Germinal center (tissue), 1 donor: ENCODE measurements at places on chromosomes 1 and 21.
A peak's percentile ranks its signal among the peaks of the same experiment; 100 is the strongest.

DNA sequence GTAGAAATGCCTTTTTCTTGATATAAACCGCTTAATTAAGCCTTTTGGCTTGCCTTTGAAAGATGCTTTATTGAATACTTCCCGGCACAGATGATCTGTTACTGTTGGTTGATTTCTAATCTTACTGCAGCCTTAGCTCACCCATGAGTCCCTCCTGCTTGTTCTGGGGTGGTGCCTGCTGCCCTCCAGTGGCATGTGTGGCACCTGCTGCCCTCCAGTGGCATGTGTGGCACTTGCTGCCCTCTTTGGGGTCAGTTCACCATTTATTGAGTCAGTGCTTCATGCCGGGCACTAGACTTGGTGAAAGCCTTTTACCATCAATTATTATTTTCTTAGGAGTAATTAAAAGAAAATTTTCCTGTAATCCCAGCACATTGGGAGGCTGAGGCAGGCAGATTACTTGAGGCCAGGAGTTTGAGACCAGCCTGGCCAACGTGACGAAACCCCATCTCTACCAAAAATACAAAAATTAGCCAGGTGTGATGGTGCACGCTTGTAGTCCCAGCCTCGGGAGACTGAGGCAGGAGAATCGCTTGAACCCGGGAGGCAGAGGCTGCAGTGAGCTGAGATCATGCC lies 54.3 kb downstream of the ADARB1 start:
- DNase-seq, result peak; percentile 70

GRCh38 chr1:93506126-93506525 lies 58.2 kb downstream of the FNBP1L start:
- DNase-seq, result no peak

GRCh38 chr1:181737056-181737455 lies 253.7 kb downstream of the CACNA1E start:
- DNase-seq, result no peak

DNA sequence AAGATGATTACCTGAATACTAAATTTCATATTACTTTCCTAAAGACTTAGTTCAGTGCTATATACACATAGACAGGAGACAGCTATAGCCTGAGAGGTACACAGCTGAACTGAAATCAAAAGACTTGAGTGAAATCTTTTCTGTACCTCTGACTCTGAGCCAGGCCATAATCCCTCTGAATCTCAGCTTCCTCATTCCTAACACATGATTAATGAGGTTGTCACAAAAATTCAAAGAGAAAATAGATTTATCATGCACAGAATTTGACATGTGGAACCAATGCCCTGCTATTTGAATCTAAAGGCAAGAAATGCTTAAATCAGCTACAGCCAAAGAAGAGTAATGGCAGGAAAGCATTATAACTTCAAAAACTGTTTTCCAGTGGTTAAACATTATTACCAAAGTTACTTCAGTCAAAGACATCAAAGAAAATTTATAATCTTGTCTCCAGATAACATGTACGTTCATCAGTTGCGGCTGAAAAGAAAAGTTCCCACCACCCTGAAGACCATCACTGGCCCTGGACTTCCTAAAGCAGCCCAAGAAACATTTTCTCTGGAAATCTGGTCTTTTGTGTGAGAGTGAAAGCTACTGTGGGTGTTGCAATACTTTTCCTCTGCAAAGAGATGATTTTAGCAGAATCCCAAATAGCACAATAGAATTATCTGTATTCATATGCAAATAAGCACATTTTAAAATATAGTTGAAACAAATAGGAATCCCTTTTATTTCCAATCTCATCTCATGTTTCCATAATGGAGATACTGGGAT lies 13.8 kb upstream of the ATP1A1 start:
- no peak for DNase-seq

DNA sequence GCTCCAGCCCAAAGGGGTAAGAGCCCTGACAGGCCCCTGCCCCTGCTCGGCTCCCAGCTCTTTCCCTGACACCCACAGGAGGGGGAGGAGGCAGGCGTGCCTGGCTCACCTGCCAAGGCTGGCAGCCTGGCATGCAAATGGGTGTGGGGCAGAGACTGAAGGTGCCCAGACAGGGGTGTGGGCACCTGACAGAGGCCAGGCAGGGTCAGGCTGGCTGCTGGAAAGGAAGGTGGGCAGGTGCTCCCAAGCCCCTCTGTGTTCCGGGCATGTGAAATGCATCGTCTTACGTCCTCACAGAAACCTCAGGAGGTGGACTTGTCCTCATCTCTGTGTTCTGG lies 19.4 kb upstream of the CASZ1 start:
- DNase-seq, result no peak

DNA sequence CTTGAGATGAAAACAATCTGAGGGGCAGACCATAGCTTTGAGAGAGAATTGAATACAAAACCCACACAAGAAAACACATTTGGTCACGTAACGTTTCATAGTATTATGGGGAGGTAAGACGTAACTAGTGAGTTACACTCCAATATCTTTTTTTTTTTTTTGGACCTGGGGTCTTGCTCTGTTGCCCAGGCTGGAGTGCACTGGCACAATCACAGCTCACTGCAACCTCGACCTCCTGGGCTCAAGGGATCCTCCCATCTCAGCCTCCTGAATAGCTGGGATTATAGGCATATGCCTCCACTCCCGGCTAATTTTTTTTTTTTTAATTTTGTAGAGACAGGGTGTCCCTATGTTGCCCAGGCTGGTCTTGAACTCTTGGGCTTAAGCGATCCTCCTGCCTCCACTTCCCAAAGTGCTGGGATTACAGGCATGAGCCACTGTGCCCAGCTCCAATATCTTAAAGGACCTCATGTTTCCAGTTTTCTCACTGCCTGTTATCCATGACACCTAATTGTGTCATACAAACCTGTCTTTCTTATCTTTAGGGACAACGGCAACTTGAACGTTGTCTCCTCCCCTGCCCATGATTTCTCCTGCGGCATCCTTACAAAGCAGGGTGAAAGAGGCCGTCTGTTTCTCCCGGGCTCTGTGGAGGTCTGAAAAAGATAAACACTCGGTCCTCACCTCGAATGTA lies 5.3 kb downstream of the TRIM45 start:
- DNase-seq, result no peak

DNA sequence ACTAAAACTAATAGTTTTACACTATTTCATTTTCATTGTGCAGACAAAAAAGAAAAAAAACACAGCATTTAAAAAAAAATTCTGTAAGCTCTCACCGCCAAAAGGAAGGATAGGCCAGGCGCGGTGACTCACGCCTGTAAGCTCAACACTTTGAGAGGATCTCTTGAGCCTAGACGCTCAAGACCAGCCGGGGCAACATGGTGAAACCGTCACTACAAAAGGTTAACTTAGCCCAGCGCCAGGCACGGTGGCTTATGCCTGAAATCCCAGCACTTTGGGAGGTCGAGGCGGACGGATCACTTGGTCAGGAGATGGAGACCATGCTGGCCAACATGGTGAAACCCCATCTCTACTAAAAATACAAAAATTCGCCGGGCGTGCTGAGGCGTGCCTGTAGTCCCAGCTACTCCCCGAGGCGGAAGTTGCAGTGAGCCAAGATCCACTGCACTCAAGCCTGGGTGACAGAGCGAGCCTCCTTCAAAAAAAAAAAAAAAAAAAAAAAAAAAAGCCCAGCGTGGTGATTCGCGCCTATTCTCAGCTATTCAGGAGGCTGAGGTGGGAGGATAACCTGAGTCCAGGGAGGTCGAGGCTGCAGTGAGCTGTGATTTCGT lies 14.3 kb upstream of the SPEN start:
- no peak for DNase-seq
